NCI-H1105 (cell line): ENCODE measurements at places on chromosomes 3 and 15.

DNA sequence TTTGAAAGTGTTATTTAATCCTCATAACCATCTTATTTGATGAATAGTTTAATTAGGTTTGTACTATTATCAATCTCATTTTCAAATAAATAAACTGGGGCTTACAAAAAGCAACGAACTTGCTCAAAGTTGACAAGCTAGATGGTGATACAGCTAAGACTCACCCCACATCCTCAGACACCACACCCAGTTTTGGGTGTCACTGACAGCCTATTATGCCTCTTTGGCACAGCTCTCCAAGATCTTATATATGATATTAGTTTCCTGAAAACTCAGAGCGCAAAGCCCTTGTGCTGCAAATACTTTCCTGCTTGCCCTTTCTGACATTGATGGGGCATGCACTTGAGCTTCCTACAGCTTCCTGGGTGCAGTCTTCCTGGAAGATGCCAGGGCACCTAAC lies 223.4 kb upstream of the GADL1 start:
- no peak for DNase-seq

DNA sequence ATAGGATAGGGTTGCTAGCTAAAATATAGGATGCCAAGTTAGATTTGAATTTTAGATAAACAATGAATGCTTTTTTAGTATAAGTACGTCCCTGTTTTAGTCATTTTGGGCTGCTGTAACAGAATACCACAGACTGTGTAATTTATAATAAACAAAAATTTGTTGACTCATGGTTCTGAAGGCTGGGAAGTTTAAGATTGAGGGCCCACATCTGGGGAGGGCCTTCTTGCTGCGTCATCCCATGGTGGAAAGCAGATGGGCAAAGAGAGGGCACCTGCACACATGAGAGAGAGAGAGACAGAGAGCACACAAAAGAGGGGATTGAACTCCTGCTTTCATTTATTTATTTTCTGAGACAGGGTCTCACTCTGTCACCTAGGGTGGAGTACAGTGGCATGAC lies 246.5 kb downstream of the EPHB1 start:
- no peak for DNase-seq

DNA sequence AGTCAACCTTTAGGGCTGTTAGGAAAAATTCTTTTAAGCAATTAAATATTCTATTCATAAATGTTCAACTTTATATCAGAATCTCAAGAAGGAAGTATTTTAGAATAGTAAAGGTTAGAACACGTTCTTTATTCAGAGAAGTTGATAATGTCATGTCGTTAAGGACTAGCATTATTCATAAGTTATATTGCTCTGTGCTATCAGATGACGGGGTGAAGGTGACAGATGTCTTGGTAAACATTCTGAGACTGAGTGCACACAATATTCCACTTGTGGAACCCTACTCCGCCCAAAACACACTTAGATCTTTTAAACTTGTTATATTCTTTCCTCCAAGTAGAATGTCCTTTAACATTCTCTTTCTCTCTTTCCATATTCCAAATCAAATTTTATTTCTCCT lies 7.9 kb downstream of the AP4E1 start:
- no peak for DNase-seq

DNA sequence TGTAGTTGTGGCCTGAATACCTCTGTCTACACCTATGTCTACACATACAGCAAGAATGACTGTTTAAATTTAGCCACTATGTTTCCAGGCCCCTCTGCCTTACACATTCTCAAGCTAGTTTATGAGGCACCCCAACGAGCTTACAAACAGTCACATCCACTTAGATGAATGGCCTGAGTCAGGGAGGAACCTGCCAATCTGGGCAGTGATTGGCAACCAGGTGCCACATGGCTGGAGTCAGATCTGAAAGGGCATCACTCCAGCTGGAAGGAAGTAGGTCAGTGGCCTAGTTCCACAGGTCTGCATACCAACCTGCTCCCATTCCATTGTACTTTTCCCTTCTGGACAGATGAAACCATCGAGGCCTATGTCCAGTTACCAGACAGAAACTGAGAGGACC lies 136.3 kb downstream of the FOXP1 start:
- DNase-seq, result no peak

DNA sequence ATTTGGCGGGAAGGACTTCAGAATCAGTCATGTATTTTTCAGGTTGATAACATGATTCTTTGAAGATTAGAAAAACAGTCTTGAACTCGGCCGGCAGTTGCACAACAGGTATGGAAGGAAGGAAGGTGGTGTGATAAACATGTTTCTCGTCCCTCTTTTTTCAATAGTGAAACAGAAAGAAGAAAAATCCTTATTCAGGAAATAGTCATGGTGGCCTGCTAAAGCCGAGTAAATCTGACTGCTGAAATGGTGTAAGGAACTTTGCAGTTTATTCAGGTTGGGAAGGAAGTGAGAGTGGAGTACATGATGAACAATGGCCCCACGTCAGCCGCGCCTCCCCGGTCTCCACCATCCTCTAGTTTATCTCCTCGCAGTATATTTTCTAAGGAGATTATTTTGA lies 6.7 kb downstream of the RASGRP1 start:
- no peak for DNase-seq

DNA sequence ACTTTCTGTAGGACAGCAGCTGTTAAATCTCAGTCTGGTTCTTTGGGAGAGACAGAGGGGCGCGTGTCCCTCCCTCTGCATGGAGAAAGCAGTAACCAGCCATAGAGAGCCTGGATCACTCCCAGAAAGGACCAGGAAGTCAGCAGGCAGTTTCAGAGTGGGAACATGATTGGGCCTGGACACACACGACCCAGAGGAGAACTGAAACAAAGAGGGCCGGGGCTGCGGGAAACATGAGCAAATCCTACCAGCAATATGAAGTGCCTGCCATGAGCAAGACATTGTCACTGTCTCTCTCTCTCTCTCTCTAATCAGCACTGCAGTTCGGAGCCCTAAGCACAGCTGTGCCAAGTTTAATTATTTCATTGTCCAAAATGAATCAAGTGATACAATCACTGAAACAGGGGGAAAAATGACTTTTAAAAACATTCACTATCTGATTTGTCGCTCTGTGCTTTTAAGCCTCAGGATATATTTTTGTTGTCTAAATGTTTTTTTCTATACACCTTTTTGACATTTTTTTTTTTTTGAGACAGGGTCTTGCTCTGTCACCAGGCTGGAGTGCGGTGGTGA lies 17.6 kb downstream of the MUC13 start:
- DNase-seq, result no peak

DNA sequence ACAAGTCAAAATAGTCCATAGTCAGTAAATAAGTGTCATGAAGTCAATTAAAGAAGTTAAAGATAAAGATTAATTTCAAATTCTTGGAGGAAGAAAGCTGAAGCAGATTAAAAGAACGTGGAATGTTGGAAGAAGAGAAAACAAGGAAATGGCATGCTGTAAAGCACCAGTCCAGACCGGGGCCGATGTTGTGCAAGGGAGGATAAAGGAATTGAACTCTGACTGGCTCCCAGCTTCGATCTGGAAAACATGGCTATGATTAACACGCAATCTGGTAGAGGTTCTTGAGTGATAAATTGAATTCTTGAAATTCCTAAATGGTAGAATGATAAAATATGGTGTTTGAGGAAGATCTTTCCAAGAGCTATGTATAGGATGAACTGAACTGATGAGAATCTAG lies 194.4 kb downstream of the MEIS2 start:
- no peak for DNase-seq

DNA sequence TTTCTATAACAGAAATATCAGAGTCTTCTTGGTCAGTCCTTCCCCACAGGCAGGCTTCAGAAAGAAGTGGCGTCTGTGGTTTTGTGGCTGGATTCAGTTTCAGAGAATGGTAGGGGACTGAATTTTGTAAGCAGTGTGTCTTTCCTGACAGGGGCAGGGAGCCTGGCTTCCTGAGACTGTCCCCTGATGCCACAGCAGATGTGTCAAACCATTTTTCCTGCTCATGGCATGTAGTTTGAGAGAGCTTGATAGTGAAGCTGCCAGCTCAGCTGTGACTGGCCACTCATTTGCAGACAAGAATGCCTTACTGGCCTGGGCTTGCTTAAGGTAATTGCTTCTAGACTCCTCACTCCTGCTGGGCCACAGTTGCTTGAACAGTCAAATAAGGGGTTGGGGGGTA lies 26.4 kb downstream of the LARS2 start:
- no peak for DNase-seq

GRCh38 chr15:26641144-26641543 lies 131.7 kb downstream of the GABRB3 start:
- no peak for DNase-seq

DNA sequence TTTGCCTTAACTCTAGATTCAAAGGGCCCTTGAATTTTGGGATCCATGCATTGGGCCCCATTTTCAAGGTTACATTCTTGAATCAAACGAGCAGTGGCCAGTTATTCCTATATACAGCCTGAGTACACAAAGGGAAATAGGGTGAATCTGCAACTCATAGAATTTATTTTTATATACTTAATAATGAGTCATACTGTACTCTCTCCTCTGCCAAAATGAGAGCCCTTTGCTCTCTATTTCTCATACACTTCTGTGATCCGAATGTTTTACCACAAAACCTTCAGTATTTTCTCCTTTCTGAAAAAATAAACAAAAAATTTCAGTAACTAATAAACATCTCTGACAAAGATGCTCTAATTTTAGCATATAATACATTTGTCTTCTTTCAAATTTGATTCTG lies 116.7 kb downstream of the SERPINI1 start:
- DNase-seq, result no peak

GRCh38 chr15:29570948-29571791 lies 251.1 kb downstream of the TJP1 start:
- no peak for DNase-seq

- DNase-seq, result no peak
Measured at GRCh38 chr3:44902628-44903027, 28.2 kb downstream of the TGM4 start.

DNA sequence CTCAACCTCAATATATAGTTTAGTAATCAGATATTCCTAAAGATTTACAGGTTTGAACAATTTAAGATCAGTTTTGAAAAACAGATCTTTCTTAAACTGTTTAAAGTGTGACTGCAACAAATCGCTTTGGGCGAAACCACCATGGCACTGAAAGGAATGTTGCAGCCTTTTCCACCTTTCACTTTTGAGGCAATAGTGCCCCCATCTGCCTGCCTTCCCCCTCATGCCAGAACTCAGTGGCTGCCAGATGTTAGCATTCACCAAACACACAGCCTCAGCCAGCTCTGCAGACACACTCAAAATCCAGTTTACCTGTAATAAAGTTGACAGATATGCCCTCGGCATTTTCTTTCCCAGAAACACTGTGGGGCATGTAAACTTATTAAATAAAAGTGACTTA lies 3.3 kb downstream of the LYSMD4 start:
- DNase-seq, result peak; percentile 6

- DNase-seq, result no peak
Measured at GRCh38 chr3:194638991-194639605, 5.9 kb upstream of the TMEM44 start.

GRCh38 chr15:100340721-100341238 lies 995 bp downstream of the ADAMTS17 start:
- no peak for DNase-seq

DNA sequence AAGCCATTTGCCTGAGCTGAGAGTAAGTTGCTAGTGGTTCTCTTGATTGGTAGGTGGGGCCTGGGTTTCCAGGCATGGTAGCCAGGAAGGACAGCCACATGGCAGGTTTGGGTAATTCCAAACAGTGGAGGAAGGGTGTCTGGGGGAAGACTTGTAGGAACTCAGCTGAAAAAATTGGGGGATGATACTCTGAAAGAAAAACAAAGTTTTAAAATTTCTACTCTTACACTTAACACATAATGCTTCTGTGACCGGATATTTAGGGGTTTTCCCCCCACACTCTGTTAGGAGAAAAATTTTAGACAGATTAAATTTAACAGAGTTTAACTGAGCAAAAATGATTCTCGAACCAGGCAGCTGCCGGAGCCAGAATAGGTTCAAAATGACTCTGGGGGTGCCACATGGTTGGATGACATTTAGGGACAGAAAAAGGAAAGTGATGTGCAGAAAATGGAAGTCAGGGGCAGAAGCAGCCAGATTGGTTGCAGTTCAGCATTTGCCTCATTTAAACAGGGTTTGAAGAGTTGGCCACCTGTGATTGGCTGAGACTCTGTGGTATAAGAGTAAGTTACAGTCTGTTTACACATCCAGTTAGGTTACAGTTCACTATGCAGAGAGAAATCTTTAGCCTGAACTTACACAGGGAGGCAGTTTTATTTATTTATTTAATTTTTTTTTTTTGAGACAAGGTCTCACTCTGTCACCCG lies 8.1 kb downstream of the B2M start:
- no peak for DNase-seq

- DNase-seq, result no peak
Measured at GRCh38 chr3:124298301-124298700, 306.4 kb upstream of the ROPN1 start.

DNA sequence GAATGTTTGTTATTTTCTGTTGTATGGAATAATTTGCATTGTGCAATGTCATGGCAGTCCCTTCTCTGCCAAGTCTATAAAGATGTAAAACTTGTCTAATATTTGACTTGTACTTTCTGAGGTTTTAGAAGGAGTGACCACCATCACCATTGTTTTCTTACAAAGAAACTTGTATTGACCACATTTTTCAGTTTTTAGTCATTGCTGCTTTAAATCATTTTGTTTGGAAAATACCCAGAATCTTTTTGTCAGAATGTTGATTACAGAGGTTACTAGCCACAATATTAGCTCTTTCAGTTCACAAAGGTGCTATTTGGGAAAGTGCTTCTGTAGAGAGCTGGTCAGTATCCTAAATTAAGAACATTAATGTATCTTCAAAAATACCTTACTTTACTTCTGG lies 532.4 kb upstream of the GBE1 start:
- no peak for DNase-seq

DNA sequence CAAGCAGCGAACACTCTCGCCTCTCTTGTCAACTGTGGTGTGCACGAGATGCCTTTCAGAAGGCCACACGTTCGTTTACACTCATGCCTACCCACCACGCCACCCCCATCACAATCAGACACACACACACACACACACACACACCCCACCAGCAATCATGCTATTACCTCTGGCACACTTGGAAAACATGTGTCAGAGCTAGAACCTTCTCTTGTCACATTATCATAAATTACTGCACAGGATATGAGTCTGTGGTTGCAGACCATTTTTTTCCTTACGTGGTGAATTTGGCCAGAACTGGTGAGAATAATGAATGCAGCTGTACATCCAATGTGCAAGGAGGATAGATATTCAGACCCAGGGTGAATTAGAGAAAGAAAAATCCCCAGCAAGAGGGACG lies 52.4 kb downstream of the TRIM69 start:
- DNase-seq, result no peak

DNA sequence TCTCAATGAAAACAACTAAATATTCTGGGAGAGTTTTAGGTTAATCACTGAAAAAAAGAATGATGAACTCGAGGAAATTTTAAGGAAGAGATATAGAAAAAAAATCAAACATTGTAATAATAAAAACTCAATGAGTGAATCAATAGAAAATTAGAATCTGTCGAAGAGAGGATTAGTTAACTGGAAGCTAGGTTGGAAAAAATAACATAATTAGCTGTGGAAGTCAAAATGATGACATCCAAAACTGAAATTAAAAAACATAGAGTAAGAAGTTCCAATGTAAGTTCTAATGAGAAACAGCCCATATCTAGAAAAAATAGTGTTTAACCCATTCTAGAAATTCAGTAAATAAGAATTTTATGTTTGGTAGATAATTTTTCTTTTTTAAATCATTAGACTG lies 299.3 kb upstream of the RARB start:
- DNase-seq, result no peak

- DNase-seq, result no peak
Measured at GRCh38 chr3:185824051-185825005, 514 bp downstream of the IGF2BP2 start.

- DNase-seq, result peak; percentile 58
Measured at GRCh38 chr3:189270248-189270832, 98.6 kb downstream of the TPRG1 start.

GRCh38 chr3:1251282-1252060 lies 158.6 kb downstream of the CNTN6 start:
- DNase-seq, result no peak
